Cortex of kidney (tissue), 1 donor: ENCODE measurements at places on chromosomes 11 and 22.

DNA sequence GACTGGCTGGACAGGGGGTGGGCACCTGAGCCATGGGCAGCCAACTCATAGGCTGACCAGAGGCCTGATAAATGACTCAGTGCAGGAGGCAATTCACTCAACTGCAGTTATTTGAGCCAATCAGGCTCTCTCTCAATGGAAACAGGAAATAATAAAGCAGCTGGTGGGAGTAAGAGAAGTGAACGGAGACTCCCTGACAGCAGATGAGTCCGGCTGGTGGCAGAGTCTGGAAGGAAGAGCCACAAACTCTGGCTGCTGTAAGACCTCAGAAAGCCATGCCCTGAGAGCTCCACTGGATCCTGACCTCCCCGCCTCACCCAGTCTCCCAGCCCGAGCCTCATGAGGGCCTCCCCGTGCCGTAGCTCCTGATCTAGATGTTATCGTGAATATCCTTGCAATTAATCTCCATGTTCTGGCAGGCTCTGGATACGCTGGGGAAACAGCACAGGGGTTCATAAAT, 69.8 kb downstream of the TRIM29 start:
- no peak for DNase-seq

- DNase-seq: no peak
Observed at GRCh38 chr11:96013461-96014213, 89.7 kb upstream of the MTMR2 start.

- DNase-seq: no peak
Observed at GRCh38 chr11:77547863-77548551, 41.7 kb upstream of the AQP11 start.

- DNase-seq: no peak
Observed at GRCh38 chr11:108538022-108538424, 39.8 kb upstream of the POGLUT3 start.

DNA sequence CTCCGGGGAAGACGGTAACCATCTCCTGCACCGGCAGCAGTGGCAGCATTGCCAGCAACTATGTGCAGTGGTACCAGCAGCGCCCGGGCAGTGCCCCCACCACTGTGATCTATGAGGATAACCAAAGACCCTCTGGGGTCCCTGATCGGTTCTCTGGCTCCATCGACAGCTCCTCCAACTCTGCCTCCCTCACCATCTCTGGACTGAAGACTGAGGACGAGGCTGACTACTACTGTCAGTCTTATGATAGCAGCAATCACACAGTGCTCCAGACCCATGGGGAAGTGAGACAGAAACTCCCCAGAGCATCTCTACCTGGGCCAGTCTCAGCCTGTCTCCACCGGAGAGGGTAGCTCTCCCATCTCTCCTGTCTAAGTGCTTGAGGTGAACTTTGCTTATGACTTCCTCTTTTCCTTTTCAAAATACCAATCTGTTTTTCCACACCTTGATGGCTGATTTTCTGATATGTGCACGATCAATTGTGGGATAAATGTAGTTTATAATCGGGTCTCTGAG, 48.5 kb upstream of the VPREB1 start:
- DNase-seq: no peak

DNA sequence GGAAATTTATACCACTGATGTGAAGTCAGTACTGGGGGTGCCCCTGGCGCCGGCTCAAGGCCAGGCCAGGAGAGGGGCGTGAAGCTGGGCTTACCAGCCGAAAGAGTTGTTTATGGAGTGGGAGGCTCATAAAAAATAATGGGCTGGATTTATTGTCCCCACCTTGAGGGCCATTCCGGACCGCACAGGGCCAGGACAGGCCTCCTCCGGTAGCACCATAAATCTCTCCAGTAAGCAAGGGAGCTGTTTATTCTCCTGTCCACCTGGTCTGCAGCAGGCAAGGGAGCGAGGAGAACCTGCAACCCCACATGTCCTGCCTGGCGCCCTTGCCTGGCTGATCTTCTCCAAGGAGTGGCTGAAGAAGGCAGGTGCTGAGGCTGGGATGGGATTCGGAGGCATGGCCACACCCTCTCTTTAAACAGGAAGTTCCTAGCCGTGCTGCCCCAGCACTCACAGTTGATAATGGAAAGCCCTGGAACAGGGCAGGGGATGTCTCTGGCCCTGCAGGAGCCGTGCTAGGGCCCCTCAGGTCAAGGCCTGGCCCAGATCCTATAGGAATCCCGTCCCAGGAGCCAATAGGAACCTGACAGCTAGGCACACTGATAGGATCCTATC, 65.1 kb downstream of the SCUBE1 start:
- no peak for DNase-seq

DNA sequence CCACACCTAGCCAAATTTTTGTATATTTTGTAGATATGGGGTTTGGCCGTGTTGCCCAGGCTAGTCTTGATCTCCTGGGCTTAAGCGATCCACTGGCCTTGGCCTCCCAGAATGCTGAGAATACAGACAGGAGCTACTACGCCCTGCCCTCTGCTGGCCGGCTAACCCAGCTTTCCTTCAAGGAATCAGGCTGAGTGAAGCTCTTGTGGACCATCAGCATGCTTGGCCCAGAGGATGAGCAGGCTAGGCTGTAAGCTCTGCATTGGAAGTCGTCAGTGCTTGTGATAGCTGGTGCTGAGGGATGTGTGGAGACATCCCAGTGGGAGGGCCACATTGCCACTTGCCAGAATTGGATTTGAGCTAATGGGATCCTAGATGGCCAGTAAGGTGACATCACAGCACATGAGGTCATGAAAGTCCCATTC, 60.6 kb downstream of the MED15 start:
- DNase-seq: no peak

DNA sequence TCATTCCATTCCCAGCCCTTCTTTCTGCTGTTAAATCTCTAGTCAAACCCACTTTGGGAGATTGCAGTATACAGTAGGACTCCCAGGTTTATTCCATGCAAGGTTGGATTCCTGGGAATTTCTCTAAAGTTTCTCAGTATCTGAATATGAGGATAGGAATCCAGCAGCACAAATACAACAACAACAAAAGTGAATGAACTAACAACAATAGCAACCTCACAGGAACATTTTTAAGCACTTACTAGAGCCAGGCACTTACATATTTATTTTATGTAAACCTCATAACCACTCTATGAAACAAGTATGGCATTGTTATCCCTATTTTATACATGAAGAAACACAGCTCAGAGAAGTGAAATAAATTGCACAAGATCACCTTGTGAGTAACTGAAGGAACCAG, 1.9 kb downstream of the MMP7 start:
- no peak for DNase-seq

GRCh38 chr22:19962909-19963806, 21.5 kb upstream of the TXNRD2 start:
- DNase-seq: no peak

GRCh38 chr22:36541831-36542411, 13.0 kb upstream of the EIF3D start:
- no peak for DNase-seq

DNA sequence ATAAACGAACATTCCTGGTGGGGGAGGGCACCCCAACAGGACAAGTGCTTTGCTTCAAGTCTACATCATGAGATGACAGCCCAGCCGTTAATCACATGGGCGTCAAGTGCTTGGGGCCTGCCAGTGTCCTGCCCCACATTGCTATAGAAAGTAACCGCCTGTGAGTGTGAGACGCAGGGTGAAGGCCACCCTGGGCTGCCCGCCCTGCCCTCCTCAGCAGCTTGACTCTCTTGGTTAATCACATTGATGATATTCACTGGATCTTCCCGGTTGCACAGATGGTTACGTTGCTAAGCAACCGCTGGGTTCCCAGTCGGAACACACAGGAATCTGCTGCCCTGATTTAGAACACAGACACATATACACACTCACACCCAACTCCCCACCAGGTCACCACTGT, 79.3 kb downstream of the CTTN start:
- DNase-seq: no peak

DNA sequence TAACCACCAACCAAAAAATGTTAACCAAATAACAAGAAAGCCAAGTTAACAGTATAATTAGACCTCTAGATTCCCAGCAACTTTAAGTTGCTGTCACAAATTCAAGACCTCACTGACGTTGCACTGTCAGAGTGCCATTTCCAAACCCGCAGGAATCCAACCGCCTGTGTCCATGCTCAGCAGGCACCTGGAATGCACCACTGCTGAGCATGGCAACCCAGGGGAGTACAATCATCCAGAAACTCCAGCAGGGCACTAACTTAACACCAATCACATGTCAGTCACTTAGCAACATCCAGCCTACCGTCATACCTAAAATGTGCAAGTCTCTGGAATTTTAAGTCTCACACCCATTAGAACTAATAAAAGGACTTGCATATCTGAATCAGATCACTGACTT, 48.8 kb downstream of the SMCO4 start:
- DNase-seq: no peak

DNA sequence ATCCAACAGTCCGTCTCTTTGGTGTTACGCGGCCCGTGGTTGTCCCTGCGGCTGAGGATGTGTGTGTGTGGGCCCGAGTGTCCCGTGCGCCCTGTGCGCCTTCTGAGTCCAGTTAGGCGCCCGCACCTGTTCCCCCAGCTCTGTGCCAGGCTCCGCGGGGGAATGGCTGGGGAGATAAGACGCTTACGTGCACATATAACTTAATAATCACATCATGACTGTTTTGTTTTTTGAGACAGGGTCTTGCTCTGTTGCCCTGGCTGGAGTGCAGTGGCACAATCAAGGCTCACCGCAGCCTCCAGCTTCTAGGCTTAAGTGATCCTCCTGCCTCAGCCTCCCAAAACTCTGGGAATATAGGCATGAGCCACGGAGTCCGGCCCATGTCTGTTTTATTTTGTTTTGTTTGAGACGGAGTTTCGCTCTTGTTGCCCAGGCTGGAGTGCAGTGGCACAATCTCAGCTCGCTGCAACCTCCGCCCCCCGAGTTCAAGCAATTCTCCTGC, 817 bp downstream of the ARL2 start:
- no peak for DNase-seq

DNA sequence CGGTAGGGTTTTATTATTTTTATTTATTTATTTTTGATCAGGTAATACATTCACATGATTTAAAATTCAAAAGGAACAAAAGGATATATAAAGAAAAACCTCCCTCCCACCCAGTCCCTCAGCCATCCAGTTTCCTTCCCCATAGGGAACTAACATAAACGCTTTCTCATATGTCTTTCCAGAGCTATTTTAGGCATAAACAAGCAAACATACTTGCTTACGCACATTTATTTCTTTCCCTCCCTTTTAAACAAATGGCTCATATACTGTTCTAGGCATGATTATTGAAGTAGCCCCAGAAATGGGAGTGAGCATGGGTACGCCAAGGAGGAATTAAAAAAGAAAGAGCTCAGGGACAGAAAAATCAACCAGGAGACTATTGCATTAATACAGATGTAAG, 63.7 kb downstream of the LIF start:
- DNase-seq: no peak

DNA sequence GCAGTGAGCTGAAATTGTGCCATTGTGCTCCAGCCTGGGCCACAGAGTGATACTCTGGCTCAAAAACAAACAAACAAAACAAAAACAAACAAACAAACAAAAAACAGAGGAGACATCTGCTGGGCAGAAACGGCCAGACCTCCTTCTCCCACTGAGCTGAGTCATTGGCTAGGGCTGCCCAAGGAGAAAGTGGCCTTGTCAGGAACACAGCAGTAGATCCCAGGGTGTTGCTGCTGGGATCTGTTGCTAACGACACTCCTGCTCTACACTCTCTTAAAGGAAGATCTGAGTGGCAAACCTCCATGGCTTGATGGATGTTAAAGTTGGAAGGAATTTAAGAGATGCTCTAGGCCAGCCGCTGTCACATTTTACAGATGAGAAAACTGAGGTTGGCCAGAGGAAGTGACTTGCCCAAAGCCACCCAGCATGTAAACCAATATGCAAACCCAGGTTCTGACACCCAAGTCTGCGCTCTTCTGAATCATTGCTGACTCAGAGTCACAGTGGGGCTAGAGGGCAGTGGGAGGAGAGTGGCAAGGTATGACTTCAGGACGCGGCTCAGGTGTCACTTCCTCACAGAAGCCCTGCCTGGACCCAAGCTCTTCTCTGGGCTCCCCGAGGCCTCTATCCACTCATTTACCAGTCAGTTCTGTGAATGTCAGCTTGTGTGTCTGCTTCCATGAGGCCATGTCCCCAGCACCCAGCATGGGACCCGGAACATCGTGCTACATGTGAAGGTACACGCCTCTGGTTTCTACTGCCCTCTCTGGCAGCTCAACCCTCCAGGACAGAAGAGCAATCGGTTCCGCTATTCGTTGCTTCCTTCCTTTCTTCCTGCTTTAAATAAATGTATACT, 11.3 kb upstream of the GDPD5 start:
- DNase-seq: no peak

DNA sequence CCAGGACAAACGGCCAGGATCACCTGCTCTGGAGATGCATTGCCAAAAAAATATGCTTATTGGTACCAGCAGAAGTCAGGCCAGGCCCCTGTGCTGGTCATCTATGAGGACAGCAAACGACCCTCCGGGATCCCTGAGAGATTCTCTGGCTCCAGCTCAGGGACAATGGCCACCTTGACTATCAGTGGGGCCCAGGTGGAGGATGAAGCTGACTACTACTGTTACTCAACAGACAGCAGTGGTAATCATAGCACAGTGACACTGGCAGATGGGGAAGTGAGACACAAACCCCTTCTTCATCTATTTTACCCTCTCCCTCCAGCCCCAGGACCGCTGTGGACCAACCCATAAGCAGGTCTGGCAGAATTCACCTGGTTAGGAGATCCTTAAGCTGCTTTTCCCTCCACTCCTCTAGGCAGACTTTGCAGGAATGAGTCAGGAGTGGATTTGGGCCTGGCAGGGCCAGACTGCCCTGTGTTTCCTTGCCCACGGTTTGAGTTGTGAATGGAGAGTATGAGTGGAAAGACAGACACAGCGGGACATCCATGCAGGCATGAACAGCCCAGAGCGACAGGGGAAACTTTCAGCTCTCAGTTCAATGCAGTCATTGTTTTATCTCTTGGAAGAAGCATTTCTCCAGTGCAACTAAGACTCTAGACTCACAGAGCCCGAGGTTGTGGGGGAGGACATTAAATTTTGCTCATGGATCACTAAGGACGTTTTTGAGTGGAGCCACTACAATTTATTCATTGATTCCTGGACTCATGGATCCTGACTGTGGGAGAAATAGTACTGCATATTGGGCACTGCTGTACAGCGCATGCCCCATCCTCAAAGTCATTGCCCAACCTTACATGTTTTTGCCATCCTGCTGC, 75.3 kb upstream of the IGLL5 start:
- DNase-seq: no peak

DNA sequence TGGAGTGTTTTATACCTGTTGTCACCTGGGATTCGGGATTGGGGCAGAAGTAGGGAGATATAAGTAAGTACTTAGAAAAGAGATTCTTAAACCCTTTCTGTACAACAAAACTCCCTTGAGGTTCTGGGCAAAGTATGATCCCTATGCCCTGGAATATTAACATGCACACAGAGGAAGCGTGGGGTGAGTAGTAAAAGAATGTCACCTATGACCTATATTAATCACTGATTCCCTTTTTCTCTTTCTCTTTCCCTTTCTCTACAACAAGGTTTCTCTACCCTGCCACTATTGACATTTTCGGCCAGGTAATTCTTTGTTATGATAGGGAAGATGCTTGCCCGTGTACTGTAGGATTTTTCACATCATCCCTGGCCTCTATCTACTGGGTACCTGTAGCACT, 209.7 kb upstream of the PLET1 start:
- DNase-seq: no peak

- DNase-seq: no peak
Observed at GRCh38 chr11:128695539-128696221, 1.8 kb downstream of the FLI1 start.
